ENCODE measurements at places on chromosomes 12 and 14.

GRCh38 chr12:74334780-74335179 is 202.9 kb upstream of the ATXN7L3B start:
- no peak for DNase-seq

- DNase-seq: no peak
These were observed 132.5 kb downstream of the KTN1 start for GRCh38 chr14:55712491-55712890.

- no peak for DNase-seq
These were observed 14.4 kb downstream of the ART4 start for GRCh38 chr12:14828892-14829291.

DNA sequence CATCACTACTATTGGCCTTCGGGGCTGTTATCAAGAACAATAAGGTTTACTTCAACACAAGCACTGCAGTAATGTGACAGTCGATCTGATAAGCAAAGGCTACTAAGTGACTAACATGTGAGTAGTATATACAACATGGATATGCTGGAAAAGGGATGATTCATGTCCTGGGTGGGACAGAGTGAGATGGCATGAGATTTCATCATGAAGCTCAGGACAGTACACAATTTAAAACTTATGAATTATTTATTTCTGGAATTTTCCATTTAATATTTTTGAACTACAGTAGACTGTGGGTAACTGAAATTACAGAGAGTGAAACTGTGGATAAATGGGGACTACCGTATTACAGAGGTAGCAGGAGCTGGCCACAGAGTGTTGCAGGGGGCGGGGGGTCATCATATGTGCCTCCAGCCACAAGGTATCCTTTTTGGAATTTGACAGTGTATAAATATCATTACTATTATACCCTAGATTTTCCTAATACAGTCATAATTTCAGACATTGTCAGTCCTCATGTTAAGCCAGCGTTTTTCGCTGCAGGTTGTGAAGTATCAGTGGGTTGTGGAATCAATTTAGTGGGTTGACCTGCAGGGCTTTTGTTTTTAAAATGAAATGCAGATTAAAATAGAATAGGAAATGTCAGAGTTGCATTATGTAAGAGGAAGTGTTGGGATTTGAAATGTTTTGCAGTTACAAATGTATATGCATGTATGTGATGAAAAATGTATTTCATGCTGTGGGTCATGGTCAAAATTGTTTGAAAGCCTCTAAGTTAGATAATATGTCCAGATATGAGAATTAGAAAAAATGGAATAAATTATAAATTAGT is 148.0 kb upstream of the NUDT4 start:
- no peak for DNase-seq

- DNase-seq: peak; percentile 88
These were observed 1.3 kb upstream of the TEDC1 start for GRCh38 chr14:105489542-105490266.

DNA sequence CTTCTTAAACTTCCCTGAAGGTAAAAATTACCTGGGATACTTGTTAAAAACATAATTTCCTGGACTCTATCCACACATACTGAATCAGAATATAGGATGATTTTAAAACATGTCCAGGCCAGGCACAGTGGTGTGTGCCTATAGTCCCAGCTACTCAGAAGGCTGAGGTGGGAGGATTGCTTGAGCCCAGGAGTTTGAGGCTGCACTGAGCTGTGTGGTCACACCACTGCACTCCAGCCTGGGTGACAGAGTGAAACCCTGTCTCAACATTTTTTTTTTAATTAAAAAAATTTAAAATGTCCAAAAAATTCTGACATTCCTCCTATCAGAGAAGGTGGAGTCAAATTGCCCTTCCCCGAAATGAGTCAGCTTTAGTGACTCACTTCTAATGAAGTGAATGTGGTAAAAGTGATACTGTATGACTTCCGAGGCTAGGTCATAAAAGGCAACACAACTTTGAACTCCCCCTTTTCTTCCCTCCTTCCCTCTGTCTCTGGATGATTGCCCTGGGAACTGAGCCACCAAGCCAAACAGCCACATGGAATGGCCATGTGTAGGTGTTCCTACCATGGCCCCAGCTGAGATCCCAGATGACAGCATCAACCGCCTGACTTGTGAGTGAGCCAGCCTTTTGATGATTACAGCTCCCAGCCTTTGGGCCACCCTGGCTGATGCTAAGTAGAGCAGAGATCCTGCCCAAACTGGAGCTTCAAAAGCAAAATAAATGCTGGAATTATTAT is 36.3 kb downstream of the LIMA1 start:
- peak; percentile 36 for DNase-seq

GRCh38 chr14:84975241-84975902 is 554.6 kb upstream of the FLRT2 start:
- no peak for DNase-seq

DNA sequence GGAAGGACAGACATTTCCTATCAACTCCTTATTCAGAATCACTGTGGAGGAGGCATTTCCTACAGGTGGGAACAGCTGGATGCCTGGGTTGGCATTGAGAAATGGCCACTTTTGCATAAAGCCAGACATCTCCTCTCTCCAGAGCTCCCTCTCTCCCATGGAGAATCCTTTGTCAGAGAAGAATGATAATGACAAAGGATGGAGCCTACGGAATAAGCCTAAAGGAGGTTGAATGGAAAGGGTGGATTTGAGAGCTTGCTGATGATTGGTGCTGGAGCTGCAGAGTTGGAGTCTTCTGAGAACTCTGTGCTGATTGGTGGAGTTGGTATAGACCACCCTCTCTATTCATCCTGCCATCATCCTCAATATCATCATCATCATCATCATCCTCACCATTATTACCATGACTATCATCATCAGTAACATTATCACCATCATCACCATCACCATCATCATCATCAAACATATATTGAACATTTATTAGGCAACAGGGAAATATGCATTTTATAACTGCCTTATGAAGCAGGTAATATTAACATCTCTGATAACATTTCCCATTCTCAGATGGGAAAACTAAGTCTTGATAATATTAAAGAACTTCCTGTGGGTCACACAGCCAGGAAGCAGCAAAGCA is 89.2 kb upstream of the HSPB8 start:
- DNase-seq: no peak

- no peak for DNase-seq
These were observed 151.1 kb upstream of the HMGA2 start for GRCh38 chr12:65673156-65673690.

GRCh38 chr12:78568321-78569020 is 296.1 kb upstream of the SYT1 start:
- no peak for DNase-seq

DNA sequence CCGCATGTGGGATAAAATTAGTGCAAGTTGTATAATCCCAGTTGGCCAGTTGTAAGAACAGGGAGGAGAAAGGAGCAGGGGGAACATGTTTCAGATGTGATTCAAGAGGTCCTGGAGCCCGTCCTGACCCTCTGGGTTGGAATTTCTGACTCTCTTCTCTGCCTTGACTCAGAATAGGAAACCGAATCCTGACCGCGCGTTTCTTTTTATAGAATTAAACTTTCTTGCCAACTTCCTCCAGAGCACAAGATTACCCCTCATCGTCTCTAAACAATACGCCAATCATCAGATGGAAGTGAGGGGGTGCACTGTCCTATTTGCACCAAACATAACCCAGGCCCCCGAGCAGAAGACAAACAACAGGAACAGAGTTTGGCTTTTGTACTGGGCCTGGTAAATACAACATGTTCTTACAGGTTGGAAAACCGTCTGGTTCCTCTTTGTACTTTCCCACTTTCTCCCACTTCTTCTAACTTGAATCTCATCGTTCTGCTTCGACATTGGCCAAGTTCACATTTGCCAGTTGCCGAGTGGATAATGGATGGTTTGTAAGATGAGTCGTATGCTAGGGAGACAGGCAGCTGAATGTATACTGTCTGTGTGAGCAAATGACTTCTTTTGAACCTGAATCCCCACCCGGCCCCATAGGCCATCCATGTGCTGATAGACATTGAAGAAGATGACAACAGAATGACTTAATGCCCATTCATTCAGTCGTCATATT is 42.6 kb upstream of the MED13L start:
- DNase-seq: no peak

DNA sequence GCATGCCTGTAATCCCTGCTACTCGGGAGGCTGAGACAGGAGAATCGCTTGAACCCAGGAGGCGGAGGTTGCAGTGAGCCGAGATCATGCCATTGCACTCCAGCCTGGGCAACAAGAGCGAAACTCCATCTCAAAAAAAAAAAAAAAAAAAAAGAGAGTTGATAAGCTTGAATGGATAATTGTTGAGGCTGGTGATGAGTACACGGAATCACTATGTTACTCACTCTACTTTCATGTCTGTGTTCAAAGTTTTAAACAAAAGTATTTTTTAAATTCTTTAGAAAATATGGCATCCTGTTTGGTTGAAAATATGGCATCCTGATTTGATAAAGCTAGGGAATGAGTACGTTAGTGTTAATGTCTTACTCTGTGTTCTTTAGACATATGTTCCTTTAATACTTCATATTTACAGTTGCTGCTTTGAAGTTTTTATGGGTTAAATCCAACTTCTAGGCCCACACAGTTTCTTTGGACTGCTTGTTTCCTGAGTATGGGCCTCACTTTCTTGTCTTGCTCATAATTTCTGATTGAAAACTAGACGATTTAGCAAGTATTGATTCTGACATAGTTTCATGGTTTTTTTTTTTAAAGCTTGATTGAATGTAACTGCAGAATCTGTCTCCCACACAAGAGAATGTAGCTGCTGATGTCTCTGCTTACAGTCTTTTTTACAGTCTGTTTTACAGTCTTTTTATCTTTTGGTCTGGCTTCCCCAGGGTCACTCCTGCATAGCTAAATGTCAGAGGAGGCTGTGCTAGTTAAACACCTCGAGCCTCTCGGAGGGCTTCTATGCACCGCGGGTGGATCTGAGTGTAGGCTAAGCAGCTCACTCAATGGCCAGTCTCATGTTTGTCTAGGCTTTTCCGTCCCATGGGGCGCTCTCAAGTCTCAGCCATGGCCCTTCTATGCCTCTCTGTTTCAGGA is 14.1 kb upstream of the FBLN5 start:
- no peak for DNase-seq

DNA sequence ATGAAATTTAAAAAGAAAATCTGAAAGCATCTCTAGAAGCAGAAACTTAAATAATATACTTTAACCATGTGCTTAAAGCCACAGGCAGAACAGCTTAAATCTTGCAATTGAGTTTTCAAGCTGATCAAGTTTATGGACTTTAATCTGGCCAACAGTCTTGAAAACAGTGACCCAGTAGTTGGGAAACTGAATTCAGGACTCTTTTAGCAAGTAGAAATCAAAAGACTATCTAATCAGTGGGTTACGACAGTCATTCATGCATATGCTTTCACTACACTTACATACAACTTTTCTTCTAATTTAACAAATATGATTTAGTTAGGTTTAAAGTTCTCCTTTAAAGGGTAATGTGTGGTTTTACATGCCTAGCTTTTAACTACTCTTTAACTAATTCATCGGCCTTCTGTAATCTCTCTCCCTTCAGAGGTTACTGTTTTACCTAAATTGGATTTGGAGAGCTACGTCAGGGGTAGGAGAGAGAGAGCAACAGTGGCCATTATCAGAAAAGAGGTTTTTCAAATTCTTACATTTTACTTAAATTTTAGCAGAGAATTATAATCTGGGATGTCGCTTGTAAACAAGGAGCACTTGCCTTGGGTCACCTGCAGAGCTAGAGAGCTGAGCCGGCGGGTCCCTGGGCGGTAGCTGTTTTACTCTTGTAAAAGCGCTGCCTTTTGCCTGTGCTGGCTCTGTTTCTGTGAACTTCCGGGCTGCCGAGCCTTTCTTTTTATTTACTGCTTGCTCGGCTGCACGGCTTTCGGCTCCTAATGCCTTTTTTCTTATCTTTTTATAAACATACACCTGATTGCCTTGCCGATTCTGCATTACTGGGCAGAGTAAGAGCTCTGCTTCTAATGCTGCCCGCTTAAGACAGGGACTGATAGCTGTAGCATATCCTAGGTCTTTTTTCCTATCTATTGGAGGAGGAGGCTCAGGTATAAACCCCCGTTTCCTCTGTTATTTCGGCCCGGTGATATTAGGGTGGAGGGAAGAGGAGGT is 17.4 kb upstream of the LYZ start:
- DNase-seq: peak; percentile 34

Measured in stimulated activated naive CD4-positive, alpha-beta T cell treated with Interleukin-2 at 50 U/mL for 16 hours (primary cell).